ENCODE measurements at places on chromosomes 12 and 14. TPM values are rescaled to one million over a fixed set of nuclear protein-coding genes. Genes with fewer than 3 reads are reported as not detected.

Gene ADAMTS20
- total RNA-seq, result 0.86 TPM

Gene TCL1B
- total RNA-seq, result not detected

Gene NID2
- not detected for total RNA-seq

Gene SIRT4
- total RNA-seq, result 2.9 TPM

Gene CD163
- not detected for total RNA-seq

Gene GLIPR1L1
- not detected for total RNA-seq

DNA sequence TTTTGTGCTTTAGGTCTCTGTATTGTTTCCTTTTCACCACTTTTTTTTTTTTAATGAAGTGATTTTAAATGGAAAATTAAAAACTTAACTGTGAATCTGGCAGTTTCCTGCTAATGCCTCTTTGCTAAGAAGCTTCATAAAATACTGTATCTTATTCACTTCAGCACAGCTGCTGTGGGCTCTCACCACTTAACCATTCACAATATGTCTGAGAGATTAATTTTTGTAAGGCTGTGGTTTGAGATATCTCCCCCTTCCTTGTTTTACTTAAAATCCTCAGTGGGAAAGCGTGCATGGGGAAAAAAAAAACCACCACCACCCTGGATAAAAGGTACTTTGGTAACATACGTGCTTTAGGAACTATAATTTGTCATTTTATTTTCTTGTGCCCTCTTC is 115.9 kb downstream of the ETV6 start:
- DNase-seq, result no peak

DNA sequence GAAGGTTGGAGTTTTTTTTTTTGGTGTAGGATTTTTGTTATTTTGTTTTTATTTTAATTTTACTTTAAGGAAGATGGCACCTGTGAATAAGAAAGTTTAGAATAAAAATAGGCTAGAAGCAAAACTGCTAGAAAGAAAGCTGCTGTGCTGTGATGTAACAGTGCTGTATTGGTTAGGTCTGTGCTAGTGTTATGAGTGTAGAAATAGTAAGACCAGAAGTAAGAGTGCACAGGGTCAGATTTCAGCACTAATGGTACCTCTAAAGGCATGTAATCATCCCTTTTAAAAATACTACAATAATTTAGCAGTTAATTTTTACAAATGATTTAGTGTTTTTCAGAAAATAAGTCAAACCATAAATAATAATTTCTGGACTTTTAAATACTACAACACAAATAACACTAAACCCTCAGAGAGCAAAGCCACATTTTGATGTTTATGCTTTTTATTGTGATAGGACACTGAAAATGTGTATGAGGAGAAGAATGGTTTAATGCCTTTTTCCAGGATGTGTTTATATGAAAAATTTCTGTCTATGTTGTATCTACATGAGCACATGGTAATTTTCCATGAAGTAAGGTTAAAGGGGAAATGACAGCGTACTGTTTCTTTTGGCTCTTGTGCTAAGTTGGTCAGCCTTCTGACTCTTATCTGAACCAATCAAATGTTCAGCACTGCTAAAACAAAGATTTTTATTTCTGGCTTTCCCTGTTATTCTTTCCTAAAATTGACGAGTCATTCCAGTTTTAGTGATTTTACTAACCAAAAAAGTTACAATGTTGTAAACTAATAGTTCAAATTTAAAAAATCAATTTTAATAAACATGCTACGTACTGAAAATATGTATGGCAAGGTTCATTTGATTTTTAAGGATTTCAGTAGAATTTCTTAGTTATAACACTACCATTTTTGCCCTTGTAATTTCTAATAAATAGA is 96.1 kb downstream of the PPHLN1 start:
- DNase-seq, result no peak

- DNase-seq, result no peak
Measured at GRCh38 chr14:50082784-50083466, 33.4 kb downstream of the VCPKMT start.

DNA sequence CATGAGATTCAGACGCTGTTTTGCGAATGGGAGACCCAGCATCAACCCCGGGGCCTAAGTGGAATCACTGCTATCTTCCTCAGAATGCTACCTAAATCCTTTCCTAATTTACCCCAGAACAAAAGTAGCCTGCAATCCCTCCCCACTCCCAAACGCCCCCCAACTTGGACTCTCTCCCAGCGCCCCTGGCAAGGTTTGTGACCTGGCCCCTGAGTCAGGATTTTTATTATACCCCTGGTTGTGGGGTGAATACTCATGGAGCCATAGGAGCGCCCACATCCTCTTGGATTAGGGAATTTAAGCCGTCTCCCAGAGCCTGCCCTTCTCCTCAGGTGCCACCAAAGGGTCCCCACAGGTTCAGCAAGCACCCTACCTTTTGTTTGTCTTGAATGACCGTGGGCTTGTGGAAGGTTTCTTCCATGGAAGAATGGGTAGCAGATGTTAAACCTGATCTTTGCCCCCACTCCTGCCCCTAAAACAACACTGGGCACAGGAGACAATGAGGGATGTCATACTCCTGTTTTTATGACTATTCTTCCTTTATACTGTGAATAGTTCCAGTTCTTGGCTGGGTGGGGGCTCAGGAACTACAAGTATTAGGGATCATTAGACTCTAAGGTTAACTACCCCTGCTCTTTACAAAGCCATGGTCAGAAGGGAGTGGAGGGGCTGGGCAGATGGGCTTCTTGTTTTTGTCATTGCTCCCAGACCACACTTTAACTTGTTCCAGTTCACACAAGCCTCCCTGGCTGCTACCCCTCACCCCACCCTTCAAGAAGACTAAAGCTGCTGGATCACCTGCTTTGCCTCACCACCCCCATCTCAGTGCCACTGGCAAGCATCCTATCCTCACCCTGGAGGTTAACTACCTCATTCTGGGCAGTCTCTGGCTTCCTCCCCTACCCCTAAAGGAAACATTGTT is 630 bp downstream of the MYL6B start:
- no peak for DNase-seq

DNA sequence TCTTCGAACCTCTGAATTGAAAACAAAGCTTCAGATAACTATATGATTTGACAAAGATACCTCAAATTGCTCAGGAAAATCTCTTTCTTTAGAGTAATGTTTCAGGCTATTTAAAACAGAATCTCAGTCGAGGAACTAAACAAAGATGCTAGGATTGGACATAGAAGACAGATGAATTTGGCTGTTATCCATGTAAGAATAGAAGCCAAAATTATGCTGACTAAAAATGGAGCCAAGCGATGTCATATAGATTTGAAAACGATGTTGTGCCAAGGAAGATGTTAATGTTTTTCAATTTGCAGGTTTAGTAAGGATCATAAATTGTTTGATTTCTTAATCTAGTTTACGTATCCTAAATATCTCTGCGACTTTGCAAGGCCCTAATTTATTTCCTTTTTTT is 295.9 kb downstream of the FOXG1 start:
- DNase-seq, result no peak

- DNase-seq, result no peak
Measured at GRCh38 chr12:92226071-92226661, 80.5 kb upstream of the BTG1 start.

DNA sequence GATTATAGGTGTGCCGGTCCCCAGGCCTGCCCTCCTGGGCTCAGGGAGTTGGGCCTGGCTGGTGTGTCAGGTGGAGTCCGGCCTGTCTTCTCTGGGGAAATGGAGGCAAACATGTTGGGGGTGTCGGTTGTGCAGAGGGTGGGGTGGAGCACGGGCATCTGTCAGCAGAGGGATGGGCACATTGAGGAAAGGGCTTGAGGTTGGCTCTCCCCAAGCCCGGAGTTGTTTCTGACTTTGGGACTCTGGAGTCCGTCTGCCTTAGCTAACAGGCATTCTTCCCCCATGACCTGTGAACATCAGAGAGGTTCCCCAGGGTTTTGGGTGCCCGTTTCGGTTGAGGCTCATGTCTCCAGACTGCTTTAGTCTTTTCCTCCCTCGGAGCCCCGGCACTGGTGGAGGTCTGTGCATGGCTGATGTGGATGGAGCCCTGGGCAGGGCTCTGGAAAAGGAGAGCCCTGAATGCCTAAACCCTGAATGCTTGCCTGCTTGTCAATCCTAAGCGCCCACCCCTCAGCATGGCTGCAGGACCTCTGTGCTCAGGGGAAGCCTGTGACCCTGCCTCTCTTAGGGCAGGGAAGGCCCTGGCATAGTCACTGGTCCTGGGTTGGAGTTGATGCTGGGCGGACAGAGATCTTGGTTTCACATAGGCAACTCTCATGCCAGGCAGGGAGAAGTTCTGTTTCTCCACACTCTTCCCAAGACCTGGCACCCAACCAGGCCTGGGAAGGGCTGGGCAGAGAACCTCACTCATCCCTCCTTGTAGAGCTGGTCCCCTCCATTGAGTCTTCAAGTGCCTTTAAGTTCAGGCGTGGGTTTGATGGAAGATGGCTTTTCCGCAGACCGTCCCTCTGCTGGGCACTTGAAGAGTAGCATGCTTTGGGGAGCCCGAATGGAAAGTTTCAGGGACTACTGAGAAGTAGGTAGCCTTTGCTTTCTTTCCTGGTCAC is 12.9 kb downstream of the NYNRIN start:
- DNase-seq, result peak; percentile 67

- DNase-seq, result peak; percentile 21
Measured at GRCh38 chr12:26939192-26939832, 1.0 kb downstream of the FGFR1OP2 start.

GRCh38 chr14:60396718-60397343 is 89.0 kb downstream of the C14orf39 start:
- DNase-seq, result no peak

DNA sequence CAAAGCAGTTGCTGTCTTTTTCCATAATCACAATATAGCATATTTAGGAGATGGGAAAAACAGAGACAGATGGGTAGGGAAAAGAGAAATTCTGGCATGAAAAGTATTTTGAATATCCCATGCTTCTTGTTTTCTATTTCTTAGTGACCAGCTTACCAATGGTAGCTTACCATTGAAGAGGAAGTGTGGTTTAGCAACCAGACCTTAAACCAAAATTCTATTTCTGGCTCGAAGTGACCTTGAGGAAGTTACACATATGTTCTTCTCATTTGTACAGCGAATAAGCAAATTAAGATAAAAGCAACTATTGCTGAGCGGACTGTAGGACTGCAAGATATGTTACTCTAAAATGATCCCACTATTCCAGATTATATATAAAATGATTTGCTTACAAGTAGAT is 82.9 kb downstream of the FGD4 start:
- DNase-seq, result no peak

GRCh38 chr12:113088971-113089756 is 32.6 kb downstream of the DTX1 start:
- DNase-seq, result no peak

- peak; percentile 55 for DNase-seq
Measured at GRCh38 chr12:100733817-100734593, 60.6 kb upstream of the ANO4 start.

- no peak for DNase-seq
Measured at GRCh38 chr14:99516156-99516870, 35.1 kb downstream of the CCNK start.

DNA sequence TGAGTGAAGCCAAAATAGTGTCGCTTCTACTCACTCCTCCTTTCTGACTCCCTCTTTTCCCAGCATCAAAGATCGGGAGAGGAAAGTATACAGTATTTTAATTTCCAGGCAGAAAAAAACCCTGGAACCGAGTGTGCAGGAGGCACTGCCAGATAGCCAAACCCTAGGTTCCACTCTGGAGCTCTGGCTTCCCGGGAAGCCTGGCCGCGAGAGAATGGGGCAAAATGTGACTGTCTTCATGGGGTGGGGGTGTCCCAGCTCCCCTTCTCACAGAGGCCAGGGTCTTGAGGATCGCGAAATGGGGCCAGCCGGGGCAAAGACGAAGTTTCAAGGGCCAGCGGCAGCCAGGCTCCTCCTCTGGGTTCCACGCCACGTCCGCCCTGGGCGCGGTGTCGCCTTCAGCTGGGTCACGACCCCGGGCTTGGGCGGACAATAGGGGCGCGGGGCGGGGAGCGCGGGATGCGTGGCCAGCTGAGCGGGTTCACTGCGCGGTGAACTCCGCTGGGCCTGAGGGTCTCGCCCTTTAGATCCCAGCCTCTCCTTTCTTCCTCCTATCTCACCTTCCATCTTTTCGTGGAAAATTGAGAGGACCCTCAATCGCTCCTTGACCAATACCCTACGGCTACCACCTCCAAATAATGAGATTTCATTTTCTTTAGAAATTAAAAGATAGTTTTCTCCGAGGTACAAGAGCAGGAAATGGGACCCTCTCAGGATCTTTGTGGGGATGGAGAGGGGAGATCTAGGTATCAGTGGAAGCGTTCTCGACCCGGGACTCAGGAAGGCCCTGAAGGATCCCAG is 6.7 kb downstream of the HOXC4 start:
- DNase-seq, result no peak

- no peak for DNase-seq
Measured at GRCh38 chr12:119204131-119204530, 25.4 kb downstream of the HSPB8 start.

GRCh38 chr12:68804657-68805591 is 3.1 kb upstream of the MDM2 start:
- no peak for DNase-seq

GRCh38 chr14:85281921-85282320 is 248.0 kb upstream of the FLRT2 start:
- no peak for DNase-seq

DNA sequence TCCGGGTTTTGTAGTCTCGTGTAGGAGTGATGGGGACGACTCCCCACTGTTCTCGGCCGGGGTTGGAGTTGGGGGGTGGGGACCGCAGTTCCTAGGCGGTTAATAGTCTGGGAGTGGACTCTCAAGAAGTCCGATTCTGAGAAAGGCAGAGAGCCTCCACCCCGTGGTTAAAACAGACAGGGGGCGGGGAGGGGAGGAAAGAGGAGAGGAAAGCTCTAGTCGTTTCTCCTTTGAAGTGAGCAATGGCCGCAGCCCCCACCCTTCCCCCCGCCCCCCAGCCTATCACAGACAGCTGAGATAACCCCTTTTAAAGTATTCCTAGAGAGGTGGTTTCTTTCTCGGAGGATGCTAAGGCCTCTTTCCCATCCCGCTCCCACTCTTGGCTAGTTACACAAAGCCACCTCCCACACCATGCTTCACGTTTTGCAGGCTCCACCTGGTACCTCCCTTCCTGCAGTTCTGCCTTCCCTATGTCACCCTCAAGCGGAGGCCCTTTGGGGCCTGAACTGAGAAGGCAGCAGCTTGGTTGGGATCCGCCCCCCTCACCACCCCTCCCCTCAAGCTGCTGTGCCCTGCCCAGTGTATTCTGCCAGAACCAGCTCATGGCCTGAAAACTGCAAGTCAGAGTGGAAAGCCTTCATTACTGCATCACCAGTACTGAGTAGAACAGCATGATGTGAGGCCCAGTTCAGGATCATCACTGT is 853 bp downstream of the USP5 start:
- DNase-seq, result no peak

DNA sequence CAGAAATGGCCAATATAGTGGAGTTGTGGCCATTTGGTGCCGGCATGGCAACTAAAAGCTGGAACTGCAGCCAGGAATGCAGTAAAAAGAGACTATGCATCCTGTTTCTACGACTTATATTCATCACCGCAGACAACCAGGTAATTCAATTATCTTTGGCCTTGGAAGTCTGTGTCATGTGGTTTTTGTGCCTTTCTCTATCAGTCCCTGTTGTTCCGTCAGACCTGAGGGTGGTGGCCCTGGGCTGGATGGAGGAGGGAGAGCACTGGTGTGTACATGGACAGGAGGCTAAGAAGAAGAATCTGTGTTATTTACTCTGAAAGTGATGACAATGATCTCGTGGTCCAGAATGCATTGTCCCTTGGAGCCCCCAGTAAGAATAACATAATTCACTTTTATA is 852.6 kb downstream of the VRK1 start:
- DNase-seq, result no peak

- DNase-seq, result no peak
Measured at GRCh38 chr12:53217051-53217930, 10.2 kb upstream of the ITGB7 start.

- no peak for DNase-seq
Measured at GRCh38 chr14:44960646-44961045, 1.1 kb downstream of the KLHL28 start.

GRCh38 chr12:45435945-45436710 is 220.2 kb downstream of the ANO6 start:
- no peak for DNase-seq
